ENCODE measurements at places on chromosomes 6 and 20.

DNA sequence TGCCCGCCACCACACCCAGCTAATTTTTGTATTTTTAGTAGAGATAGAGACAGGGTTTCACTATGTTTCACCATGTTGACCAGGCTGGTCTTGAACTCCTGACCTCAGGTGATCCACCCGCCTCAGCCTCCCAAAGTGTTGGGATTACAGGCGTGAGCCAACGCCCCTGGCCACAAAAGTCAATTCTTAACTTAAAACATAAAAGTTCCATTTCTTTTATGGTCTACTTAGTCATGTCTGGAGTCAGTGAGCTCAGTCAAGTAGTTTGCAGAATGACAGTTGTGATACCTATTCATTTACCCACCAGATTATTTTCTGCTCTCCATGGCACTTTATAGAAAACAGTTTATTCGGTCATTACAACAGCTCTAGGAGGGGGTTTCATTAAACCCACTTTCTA, 103.1 kb upstream of the ESR1 start:
- DNase-seq = peak; percentile 22

DNA sequence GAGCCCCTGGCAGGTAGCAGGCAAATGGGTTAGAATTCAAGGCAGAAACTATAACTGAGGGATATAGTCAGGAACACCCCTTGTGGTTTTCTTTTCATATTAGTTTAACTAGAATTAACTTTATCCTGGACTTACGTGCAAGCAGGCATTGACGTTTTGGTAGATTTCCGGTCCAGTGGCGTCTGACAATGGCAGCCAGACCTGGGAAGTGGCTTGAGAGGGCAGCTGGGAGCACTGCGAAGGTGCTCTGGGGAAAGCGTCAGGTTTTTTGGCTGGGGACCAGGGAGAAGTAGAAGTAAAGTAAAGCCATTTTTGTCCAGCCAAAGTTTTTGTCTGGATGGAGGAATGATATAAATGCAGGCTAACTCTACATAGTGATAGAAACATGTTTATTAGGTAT, 8.4 kb upstream of the ACSS1 start:
- no peak for DNase-seq

- peak; percentile 28 for DNase-seq
Measured at GRCh38 chr20:47220161-47220582, 136.3 kb downstream of the ZMYND8 start.

DNA sequence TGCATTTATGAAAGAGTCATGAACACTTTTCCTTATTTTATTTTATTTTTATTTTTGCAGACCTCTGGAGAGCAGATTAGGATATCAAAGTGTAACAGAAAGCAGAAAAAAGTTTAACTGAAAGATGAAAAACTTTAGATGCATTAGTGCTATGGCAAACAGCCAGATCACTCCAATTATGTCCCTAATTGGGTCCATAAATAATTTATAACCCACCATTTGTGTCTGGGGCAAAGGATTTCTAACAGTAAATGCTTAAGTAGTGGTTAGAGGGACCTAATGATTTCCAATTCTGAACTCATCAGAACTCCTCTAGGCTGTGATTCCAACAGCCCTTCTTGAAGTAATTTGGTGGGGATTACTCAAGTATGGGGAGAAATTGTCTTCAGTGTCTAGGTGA, 93.7 kb upstream of the PROKR2 start:
- DNase-seq = no peak

DNA sequence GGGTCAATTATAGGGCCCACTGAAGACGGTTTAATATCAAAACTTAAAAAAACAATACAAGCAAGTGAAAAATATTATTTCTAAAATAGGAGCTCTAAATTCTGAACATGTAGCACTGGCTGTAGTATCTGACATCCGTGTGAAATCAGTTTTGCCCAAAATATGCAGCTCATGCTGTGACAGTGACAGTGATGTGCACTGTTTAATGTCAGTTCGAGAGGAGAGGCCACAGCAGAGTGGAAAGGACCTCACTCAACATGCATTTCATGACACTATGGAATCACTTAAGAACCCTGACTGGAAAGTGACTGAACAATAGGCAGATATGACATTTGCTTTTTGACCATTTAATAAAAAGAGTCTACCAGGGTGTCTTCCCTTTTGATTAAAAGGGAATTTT, 397.0 kb downstream of the FRK start:
- no peak for DNase-seq

DNA sequence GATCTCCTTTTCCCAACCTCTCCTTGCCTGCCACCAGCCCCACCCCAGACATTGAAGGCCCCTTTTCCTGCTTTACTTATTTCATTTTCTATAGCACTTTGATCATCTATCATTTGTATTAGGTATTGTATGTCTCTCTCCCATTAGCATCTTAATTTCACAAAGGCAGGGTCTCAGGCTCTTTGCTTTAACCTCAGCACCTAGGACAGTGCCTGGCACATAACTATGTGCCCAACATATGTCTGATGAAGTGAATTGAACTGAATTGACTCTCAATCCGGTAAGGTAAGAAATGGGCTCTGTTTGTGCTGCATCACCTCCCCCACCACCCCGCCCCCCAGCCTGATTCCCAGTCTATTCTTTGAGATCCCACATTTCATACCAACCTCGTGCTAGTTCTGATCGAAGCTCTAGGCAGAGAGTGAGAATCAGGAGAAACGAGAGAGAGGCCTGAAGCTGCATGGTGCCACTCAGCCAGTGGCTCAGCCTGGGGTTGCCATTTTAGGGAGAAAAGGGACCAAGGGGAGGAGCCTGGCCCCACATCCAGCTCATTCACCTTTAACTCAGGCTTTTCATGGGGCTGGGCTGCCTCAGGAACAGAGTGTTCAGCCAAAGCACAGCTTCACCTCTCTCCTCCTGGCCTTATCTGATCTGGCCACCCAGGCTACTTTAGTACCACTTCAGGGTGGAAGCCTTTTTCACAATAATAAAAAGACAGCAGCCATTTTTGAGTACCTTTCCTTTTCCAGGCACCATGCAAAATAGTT, at the start of gene SPINT3:
TSS of gene SPINT3 (minus strand) at position 476 of the 767 bp plus-strand sequence. CDS start at position 462, 14 bp downstream.
- no peak for DNase-seq

DNA sequence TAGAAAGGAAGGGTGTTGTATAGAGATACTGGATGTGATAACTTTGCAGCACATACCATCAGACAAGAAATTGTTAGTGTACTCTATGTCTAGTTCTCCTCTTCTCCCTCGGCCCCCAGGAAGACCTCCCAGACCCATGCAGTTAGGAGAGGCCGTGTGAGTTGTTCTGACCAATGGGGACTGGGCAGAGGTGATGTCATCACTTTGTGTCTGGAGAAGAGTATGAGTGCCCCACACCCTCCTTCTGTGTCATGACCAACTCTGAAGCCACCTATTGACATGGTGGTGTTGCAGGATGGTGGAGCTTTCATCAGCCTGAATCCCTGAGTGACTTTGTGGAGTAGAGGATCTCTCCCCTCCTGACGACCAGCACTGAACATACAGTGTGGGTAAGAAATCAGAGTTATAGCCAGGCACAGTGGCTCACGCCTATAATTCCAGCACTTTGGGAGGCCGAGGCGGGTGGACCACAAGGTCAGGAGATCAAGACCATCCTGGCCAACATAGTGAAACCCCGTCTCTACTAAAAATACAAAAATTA, 72.2 kb downstream of the IPCEF1 start:
- no peak for DNase-seq

- no peak for DNase-seq
Measured at GRCh38 chr6:145631374-145631773, 103.9 kb downstream of the EPM2A start.

DNA sequence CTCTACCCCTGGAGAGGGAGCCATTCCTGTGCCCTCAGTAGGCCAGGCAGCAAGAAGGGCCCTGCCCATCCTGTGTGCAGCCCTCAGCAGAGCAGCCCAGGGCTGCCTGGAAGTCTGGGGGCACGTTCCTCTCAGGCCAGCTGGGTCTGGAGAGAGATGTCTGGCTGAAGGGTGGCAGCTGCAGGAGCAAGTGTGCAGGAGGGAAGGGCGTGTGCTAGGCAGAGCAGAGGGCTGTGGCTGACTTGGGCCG, 62.7 kb downstream of the NOL4L start:
- DNase-seq = no peak

DNA sequence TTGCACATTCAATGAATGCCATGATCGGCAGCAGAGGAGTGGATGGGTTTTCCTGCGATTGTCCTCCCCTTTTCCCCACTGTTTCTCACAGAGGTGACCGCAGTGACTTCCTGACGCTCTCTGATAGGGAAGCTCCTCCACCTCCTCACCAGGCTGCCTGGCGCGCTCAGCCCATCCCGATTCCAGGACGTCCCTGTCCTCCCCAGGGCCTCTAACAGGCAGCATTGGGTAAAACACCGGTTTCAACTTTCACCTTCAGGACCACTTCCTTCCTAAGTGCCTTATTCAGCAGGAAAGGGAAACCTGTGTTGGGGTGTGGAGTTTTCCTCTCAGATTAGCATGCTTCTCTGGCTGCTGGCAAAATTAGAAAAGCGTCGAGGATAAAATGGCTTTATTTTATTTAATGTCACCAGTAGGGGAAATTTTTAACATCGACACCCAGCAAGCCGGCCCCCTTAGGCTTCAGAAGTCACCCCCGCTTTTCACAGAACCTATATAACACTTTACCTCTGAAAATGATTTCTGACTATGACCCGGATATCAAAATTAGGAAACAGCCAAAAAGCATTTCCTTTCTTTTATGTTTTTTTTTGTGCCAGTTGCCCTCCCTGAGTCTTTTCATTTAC, 570.4 kb upstream of the GJE1 start:
- DNase-seq = no peak

DNA sequence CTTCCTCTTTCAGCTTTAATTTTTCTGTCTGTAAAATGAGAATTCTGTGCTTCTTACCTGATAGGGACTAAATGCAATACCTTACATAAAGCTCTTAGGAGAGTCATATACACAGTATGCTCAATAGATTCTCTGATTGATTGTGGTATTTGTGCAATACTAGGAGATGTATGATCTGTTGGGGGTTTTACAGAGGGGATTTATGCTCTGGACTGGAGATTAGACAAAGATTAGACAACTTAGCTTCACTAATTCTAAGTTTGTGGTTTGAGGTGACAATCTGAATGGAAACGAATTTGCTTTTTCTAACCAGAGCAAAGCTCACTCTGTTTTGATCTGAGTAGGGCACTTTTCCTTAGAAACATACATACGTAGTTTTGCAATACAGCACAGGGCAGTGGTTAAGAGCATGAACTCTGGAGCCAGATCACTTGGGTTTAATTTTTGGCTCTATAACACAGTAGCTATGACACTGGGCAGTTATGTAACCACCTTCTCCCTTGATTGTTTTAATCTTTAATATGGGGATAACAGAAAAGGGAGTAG, 126.2 kb downstream of the RNF144B start:
- no peak for DNase-seq

DNA sequence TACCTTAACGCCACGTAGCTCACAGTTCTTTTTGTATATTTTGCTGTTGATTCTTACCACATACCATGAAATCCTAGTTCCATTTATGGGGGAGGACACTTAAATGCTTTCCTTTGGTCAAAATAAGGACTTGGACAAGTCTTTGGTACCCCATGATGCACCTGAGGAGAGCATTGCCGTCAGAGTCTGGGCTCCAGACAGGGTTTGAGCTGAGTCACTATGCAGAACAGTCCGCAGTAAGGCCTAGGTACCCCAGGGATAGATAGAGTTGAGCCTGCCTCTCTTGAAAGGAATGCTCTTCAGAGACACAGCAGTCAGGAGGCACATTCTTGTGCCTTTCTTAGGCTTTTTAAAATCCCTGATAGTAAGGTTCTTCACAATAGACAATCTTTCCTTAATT, 6.0 kb downstream of the PARD6B start:
- no peak for DNase-seq

GRCh38 chr6:150770637-150771036, 94.9 kb upstream of the MTHFD1L start:
- DNase-seq = no peak

GRCh38 chr6:119676961-119677360, 327.4 kb upstream of the MAN1A1 start:
- no peak for DNase-seq

GRCh38 chr20:8540466-8540865, 408.4 kb downstream of the PLCB1 start:
- no peak for DNase-seq

DNA sequence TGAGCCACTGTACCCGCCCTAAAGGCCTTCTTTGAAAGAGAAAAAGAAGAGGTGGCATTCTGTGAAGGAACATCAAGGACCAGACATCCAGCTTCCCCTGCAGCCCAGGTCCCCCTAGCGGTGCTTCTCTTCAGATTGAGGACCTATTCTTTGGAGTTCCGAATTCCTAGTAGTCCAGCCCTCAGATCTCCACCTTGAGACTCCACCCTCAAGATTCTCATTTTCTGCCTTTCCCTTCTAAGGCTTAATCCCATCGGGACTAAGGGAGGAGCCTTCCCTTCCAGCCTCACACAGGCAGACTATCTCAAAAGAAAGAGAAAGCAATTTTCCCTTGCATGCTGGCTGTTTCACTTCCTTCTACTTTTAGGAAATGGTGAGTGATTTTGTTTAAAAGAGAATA, 32.5 kb downstream of the MUC22 start:
- peak; percentile 9 for DNase-seq

DNA sequence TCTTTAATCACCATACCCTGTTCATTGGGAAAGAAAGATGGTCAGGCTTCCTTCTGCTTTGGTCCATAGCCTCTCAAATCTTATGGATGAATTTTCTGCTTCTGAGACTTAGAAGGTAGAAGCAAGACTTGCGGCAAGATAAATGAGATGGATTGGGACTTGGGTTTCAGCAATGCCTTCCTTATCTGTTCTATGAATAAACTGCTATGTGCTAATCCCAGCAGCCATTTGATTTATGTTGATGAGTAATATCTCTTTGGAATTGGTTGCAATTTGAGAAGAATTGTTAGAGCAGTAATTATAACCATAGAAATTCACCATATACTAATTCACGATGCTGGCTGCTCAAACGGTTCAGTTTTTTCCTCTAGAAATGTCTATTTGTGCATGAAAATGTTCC, 48.3 kb downstream of the TXLNB start:
- DNase-seq = no peak
